ENCODE measurements at places on chromosomes 6 and 20. TPM values are rescaled to one million over a fixed set of nuclear protein-coding genes. Genes with fewer than 3 reads are reported as not detected.

The SMOC2 gene
- 0.33 TPM for total RNA-seq

The EYA4 gene
- total RNA-seq = 3.9 TPM

The RGS19 gene
- total RNA-seq = 21.4 TPM

The ZNF165 gene
- total RNA-seq = 2.5 TPM

The LZTS3 gene
- 4.8 TPM for total RNA-seq

The NFKBIE gene
- total RNA-seq = 25.9 TPM

The PTK6 gene
- 0.70 TPM for total RNA-seq

The SPATS1 gene
- total RNA-seq = not detected

The APOBEC2 gene
- 0.63 TPM for total RNA-seq

The GNAS-AS1 gene
- 0.42 TPM for total RNA-seq

The PBX2 gene
- total RNA-seq = 48.5 TPM

The TRIM15 gene
- not detected for total RNA-seq

The EEF1A2 gene
- total RNA-seq = 3.2 TPM

The GPLD1 gene
- 0.74 TPM for total RNA-seq

The ADTRP gene
- 1.8 TPM for total RNA-seq

The SLC25A27 gene
- 3.1 TPM for total RNA-seq

The E2F1 gene
- total RNA-seq = 7.1 TPM

The RUNX2 gene
- 2.5 TPM for total RNA-seq

The OR2H2 gene
- not detected for total RNA-seq

The VGLL2 gene
- not detected for total RNA-seq

The SLC35D3 gene
- not detected for total RNA-seq

The PIGU gene
- total RNA-seq = 23.7 TPM

The RAET1E gene
- total RNA-seq = 16.3 TPM

The MTFR2 gene
- 9.1 TPM for total RNA-seq

The C6orf15 gene
- total RNA-seq = 0.35 TPM

The ZNF334 gene
- 2.0 TPM for total RNA-seq

The EGFL8 gene
- total RNA-seq = 6.0 TPM

The OR2H1 gene
- total RNA-seq = not detected

The ARMC12 gene
- not detected for total RNA-seq

The PTPRK gene
- total RNA-seq = 45.8 TPM

The MDFI gene
- total RNA-seq = 270 TPM

The DLK2 gene
- total RNA-seq = 21.3 TPM

The FAM217B gene
- 6.9 TPM for total RNA-seq

The RAD21L1 gene
- total RNA-seq = not detected

The RAB44 gene
- 0.07 TPM for total RNA-seq

The PROKR2 gene
- not detected for total RNA-seq

The C2 gene
- total RNA-seq = not detected

The BACH2 gene
- 0.14 TPM for total RNA-seq

The SIGLEC1 gene
- total RNA-seq = not detected

The PPP1R11 gene
- total RNA-seq = 39.9 TPM

The FKBP5 gene
- 64.7 TPM for total RNA-seq

The TTK gene
- 22.0 TPM for total RNA-seq

The RIN2 gene
- 39.3 TPM for total RNA-seq

The SYNDIG1 gene
- not detected for total RNA-seq

The DNMT3B gene
- total RNA-seq = 2.5 TPM

The BRD2 gene
- total RNA-seq = 103 TPM
